ENCODE measurements at places on chromosomes 1 and 21.

- DNase-seq = no peak
Measured at GRCh38 chr1:195332102-195332501, 1276.1 kb downstream of the KCNT2 start.

- DNase-seq = no peak
Measured at GRCh38 chr1:18309552-18310155, 171.1 kb upstream of the KLHDC7A start.

DNA sequence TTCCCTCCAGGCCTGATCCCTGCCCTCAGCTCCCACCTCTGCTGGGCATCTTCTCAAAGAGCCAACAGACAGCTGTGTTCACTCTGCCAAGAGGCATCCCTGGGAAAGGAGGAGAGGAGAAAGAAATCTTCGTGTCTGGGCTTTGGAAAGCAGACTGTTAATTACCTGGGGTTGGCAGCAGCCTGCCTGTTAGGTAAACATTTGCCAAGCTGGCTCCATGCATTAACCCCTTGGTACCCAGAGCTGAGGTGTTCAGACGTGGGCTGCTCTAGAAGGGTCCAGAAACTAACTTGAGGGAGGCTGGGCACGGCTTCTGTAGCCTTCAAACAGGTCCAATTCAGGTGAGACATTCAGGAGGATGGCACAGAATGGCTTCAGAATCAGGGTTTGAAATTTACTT, 8.7 kb upstream of the EXTL1 start:
- no peak for DNase-seq

DNA sequence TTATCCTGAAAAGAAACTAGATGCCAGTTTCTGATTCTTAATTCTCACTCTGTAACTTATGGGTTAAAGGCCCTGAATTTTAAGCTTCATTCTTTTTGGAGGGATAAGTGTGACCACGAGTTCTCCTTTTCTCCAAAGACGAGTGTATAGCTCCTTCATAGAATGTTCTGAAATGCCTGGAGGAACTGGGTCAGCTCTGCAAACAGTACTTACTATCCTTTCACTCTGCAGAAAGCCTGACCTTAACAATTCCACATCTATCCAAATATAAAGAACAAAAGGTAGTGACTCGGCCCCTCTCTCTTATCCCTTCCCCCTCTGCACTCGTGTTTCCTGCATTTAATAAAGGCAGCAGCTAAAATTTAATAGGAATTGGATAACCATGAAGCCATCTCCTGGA, 150.5 kb downstream of the LYPLAL1 start:
- no peak for DNase-seq

DNA sequence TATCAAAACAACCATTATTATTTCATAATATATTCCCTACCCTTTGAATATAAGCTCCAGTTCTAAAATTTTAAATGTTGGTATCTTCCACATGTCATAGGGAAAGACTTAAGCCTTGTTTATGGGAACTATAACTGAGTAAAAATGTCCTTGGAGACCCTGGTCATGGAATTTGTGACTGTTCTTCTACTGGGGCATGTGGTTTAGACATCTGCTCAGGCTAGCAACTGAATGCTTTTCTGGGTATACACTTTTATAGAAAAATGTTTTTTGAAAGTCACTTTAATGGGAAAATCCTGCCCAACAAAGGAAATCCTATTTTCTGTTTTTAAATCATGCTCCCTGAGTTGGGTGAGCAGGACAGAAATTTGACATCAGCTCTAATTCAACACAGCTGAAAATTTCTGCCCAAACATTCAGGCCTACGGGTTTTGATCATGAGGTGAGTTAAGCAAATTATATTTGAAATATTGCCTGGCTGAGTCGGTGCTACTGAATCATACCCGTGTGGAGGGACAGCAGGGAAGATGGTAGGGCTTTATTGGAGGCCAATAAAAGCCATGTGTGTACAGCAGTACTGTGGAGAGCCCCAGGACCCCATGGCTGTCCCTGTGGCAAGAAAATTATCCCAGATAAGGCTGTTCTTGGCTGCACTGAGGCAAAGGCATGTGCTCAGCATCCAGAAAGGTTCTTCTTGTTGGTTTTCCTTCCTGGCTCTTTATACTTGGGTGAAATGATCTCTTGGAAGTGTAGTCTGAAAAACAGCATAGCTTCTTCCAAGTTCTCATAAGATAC, 391.8 kb downstream of the DISC1 start:
- DNase-seq = no peak

- DNase-seq = no peak
Measured at GRCh38 chr1:93578433-93578830, 103.2 kb downstream of the BCAR3 start.

GRCh38 chr1:117561551-117561950, 44.3 kb upstream of the TENT5C start:
- no peak for DNase-seq

DNA sequence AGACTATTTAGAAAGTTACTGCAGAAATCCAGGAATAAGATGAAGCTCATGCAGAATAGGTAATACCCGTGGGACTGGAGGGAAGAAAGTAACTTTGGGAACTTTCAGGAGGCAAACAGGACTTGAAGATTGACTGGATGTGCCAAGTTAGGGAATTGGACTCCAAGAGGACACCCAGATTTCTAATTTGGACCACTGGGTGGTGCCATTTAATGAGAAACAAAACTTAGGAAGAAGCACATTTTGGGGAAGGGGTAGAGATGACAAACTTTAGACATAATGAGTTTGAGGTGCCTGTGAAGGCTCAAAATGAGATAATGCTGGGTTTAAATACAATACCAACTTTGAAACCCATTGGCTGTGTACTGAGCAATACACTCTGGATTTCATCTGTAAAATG, 3.3 kb upstream of the B4GALT3 start:
- DNase-seq = no peak

- DNase-seq = no peak
Measured at GRCh38 chr1:162599451-162599850, 32.8 kb upstream of the DDR2 start.

DNA sequence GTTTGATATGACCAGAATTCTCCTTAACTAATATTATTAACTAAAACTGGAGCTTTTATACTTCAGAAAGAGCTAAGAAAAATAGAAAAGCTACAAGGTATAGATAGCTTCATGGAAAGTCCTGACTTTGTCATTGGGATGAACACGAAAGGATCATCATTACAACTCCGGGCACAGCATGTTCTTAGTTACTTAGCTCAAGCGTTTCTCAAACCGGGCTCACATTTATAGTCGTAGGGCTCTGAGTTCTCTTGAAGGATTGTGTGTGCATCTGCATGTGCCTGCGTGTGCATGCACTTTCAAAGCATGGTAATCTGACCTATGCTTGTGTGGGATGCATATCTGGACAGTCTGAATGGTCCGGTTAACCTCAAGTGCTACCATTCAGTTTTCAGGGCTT, 20.4 kb upstream of the MAP10 start:
- DNase-seq = no peak

GRCh38 chr1:32713081-32713480, 10.5 kb upstream of the SYNC start:
- no peak for DNase-seq

GRCh38 chr1:93034397-93034796, 44.7 kb upstream of the MTF2 start:
- no peak for DNase-seq
